Adipocyte (in vitro differentiated cells): ENCODE measurements at places on chromosomes 12 and 14.

DNA sequence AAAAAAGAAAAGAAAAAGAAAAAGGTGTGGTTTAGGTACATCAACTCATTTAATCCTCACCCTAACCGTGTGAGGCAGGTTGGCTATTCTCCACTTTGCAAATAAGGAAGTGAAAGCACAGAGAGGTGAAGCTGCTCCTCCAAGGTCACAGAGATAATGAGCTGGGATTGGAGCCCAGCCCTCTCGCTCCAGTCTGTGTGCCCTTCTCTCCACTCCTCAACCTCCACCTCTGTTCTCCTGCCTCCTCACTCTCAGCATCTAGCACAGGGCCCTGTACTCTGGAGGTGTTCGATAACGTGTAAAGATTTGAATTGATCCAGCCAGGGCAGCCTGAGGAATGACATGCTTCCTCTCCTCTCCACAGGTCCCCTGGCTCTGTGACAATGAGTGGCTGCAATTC, 502.3 kb downstream of the TMEM132D start:
- no peak for DNase-seq

GRCh38 chr12:32062881-32063280, 43.8 kb upstream of the BICD1 start:
- DNase-seq, result no peak

DNA sequence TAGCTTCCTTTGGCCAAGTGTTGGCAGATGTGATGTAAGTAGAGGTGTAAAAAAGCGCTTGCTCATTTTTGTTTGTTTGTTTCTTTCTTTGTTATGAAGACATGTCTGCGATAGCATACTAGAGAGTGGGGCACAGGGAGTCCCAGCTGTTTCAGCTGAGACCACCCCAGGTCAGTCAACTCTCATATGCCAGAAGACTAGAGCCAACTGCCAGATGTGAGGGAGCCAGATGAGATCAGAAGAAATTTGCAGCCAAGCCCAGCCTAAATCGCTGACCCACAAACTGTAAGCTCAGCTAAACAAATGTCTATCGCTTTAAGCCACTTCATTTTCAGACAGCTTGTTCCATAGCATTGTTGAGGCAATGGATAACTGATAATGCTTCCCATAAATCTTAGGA, 397.1 kb downstream of the APAF1 start:
- DNase-seq, result no peak

DNA sequence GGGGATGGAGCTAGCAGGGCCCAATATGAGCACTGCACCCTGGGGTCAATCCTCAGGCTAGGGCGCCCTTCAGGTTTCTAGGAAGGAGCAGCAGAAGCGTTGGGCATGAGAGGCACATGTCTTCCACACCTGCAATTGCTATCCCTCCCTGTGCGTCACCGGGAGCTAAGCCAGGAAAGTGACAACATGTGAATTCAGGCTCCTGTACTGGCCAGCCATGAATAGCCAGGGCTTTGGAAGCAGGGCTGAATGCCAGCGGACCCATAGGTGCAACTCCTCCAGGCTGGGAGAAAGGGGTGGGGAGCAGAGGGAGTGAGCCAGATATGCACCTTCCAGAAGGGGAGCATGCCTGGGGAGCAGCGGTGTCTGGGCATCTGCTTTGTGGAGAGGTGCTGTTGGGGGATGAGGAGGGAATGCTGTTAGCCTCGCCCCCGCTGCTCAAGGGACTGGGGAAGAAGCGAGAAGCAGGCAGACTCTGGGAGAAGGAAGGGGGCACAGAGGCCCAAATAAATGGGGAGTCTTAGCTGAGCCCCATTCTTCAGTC, 6.1 kb downstream of the HOXC5 start:
- DNase-seq, result no peak

DNA sequence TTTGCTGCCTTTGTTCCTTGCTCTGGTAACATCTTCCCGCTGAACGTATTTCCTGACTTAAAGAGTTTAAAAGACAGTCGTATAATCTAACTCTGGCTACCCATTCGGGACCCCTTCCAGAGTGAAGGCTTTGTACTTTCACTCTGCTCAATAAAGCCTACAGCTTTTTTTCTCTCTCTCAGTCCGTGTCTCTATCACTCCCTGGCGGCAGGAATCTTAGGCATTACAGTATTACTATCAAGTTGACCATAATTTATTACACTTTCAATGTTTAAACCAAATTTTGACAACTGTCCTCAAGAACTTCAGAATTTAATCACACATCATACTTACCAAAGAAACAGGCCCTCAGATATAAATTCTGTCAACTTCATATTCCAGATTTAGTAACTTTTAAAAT, 967.9 kb downstream of the FSCB start:
- DNase-seq, result peak; percentile 14

DNA sequence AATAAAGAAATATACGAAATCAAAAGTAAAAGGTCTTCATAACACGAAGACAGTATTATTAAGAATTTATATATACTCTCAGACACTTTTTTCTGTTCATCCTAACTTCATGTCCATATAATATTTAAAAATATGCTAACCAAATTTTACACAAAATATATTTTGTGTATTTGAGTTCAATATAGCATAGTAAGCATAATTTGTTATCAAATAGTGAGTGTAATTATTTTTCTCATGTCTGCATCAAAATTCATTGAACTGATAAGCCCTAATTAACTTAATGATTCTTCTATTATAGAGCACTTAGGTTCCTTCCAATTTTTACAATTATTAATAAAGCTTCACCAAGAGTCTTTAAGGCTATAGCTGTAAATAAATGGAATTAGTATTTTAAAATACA, 99.7 kb upstream of the SYT1 start:
- DNase-seq, result no peak

DNA sequence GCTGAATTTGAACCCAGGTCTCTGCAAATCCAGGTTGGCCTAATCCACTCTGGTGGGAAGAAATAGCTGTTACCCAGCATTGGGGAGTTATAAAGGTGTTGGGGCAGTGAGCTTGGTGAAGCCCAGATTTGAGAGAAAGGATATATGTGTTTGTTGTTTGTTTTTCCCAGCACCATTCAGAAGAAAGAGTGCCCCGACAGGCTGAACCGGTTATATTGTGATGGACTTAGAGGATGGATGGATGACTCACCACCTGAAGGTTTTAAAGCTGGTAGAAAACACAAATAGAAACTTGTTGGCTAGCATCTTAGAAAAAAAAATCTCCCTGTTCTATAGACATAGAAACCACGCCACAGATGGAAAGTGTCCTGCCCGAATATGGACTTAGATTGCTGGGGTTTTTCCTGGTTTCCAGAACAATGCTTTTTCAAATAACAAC, 404.6 kb downstream of the MED13L start:
- DNase-seq, result no peak

GRCh38 chr14:89240414-89240813, 176.6 kb downstream of the FOXN3 start:
- no peak for DNase-seq

GRCh38 chr12:45687081-45688015, 42.2 kb upstream of the ARID2 start:
- no peak for DNase-seq

DNA sequence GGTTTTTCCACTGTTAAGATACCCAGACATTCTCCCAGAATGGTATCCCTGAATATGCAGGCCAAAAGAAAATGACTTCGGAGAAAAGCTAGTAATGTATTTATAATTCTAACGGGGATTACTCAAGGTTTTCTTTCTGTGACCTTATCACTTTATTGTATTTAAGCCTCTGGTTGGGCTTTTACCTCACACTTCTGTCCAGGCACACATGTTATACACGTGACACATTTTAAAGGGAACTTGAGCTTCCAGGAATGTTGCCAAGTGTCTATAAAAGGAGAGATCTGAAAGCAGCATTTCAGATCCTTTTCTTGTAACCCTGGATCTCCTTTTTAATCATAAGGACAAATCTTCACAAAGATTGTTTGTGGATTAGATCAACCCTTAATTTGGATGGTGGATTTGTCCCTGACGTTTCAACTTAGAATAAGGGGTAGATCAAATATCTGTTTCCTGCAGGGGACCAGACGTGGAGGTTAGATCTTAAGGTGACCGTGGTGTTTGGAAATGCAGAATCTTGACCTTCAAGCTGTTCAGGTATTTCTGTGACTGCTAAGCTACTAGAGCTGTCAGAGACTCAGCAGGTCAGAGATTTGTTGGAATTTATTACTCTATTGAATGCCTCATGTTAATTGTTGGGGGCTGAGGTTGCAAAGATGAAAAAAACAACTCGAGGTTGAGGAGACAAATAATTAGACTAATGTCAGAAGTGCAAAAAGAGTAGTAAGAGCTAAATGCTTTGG, 1.5 kb downstream of the CIPC start:
- peak; percentile 81 for DNase-seq

- peak; percentile 65 for DNase-seq
Observed at GRCh38 chr12:105562199-105562971, 231.9 kb downstream of the C12orf75 start.

DNA sequence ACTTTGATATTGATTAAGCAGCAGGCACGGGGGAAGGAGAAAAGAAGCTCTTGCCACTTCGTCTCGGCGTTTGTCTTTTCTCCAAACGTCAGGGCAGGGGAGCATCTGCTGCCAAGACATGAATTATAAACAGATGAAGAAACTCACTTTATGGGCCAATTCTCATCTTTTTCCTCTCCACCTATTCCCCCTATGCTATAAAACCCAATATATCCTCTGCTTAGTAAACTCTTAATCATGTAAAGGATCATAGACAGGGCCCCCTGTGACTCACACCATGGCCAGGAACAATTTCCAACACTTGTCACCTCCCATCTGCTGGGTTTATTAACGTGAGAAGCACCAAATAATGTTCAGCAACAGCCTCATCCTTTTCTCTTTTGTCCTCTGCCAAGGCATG, 1092.1 kb upstream of the TMEM132C start:
- DNase-seq, result no peak

DNA sequence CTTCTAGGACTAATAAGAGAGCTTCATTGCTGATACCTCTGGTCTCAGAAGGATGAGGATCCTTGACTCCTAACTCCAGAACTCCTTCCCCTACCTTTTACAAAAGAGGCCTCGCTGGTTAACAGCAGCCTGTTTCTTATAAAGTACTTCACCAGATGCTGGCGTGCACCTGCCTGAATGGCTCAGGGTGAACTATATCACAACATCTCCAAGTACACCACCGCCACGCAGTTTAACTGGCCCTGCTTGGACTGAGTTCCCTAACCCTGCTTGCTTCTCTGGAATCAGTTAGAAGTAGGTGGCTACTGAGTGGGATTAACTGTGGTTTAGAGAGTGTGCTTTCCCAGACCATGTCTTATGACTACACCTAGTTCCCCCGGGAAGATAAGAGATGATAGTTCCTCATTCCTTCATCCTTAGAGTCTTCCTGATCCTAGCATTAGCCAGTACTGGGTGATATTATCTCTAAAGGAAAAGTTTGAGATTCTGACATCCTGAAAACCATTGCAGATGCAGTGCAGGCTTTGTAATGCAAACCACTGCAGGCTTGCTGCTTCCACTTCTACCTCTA, 3.0 kb downstream of the FOXJ2 start:
- DNase-seq, result no peak

DNA sequence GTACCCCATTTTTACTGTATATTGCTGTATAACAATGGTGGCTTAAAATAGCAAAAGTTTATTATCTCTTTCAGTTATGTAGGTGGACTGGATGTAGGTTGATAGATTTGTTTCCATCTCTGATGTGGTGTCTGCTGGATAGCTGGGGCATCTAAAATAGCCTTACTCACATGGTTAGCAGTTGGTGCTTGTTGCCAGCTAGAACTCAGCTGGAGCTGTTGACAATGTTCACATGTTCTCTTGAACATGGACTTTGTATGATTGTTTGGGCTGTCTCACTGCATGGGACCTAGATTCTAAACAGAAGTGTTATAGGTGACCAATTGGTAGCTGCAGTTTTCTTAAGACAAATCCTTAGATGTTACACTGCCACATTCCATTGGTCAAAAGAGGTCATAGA, 126.9 kb downstream of the GPHN start:
- no peak for DNase-seq

- DNase-seq, result no peak
Observed at GRCh38 chr12:39205969-39206368, 237.0 kb downstream of the KIF21A start.

DNA sequence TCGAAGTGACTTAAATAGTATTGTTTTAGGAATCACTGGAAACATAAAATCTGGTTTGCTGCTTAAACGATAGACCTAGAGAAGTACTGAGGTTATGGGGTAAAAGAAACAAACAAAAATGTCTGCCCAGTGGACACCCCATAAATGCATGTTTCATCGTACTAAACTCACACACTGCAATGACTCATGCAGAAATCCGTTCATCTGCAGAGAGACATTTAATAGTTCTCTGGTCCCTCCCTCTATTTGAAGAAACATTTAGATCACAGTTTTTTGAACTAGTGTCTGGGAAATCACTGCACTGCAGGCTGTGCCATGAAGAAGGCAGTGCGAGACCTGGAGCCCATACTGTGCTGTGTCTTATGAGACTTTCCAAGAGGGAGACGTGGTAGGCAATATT, 25.5 kb downstream of the SLC17A8 start:
- peak; percentile 5 for DNase-seq

DNA sequence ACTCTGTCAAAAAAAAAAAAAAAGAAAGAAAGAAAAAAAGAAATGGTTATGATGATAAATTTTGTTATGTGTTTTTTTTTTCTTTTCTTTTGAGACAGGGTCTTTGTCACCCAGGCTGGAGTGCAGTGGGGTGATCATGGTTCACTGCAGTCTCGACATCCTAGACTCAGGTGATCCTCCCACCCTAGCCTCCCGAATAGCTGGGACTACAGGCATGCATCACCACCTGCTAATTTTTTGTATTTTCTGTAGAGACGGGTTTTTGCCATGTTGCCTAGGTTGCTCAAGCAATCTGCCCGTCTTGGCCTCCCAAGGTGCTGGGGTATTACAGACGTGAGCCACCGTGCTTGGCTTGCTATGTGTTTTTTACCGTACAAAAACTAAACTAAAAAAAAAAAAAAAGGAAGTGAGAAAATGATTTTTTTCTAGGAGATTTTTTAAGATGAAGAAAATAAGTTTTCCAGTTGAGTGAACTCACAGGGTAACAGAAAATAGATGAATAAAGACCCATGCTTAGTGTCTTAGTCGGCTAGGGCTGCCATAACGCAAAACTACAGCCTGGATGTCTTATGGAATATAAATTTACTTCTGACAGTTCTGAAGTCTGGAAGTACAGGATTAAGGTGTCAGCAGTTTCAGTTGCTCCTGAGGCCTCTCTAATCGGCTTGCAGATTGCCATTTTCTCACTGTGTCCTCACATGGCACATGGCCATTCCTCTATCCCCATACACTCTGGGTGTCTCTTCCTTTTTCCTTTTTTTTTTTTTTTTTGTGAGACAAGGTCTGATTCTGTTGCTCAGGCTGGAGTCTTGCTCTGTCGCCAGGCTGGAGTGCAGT, 13.2 kb upstream of the APOF start:
- DNase-seq, result no peak

GRCh38 chr14:72708708-72709475, 185.0 kb downstream of the DPF3 start:
- no peak for DNase-seq

GRCh38 chr14:91649930-91650329, 82.0 kb downstream of the CATSPERB start:
- peak; percentile 73 for DNase-seq
